ENCODE measurements at places on chromosomes 4 and X. TPM values are rescaled to one million over a fixed set of nuclear protein-coding genes. Genes with fewer than 3 reads are reported as not detected.

GRCh38 chrX:139691843-139692505 is 16.0 kb downstream of the MCF2 start:
- no peaks in the 10 kb centered on the region for H3K36me3 ChIP-seq
- H3K27me3 ChIP-seq, result no peaks in the 10 kb centered on the region
- H3K4me3 ChIP-seq, result peak overlapping the region; percentile 19
- peaks cover 13% of the 10 kb centered on the region for H3K4me1 ChIP-seq
- DNase-seq, result no peak
- no peak overlapping the region for H3K27ac ChIP-seq

DNA sequence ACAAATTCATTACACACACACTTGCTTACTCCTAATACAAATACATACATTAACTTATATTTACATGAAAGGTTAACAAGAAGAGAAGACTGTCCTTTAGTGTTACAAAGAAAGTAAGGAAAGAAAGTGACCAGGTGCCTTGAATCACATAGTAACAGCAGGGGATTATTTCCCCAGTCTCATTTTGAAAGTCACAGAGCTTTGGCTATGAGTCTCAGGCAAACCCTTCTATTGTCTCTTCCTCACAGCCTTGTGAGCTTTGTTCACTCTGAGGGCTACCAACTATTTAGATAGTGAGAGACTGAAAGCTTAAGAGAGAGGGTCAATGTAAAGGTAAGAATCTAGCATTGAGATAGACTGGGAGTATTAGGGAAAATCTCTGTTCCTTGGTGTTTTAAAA is 161.6 kb downstream of the NPNT start:
- H3K4me1 ChIP-seq, result no peaks in the 10 kb centered on the region
- no peak overlapping the region for H3K27ac ChIP-seq
- H3K27me3 ChIP-seq, result no peaks in the 10 kb centered on the region
- no peak for DNase-seq

DNA sequence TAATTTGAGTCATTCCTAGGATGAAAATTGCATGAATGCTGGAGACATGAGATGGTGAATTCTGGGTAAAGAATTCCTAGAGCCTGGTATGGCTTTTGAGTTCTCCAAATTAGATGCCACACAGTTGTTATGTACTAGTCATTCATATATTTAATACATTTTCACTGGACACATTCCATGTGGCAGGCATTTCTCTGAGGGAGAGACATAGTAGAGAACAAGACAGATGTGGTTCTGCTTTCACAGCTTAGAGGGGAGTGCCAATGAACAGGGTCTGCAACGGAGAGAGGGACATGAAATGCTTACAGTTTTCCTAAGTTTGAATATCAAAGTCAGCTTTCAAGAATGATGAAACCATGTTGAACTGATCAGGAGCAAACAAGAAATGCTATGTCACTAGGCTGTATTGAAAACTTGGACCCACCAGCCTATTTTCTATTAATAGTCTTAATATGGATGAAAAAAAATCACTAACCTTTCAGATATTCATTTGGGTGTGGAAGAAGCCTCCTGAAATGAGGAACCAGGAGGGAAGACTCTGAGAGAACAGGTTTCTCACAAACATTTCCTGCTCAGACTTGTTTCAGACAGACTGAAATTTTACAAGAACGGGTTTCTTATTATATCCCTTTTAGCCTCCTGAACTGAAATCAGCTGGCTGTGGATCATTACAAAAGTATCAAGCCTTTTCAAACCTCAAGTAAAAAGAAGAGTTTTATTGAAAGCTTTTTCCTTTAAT is 276.0 kb upstream of the TET2 start:
- H3K4me3 ChIP-seq, result no peak overlapping the region
- no peak for DNase-seq
- no peaks in the 10 kb centered on the region for H3K36me3 ChIP-seq
- no peaks in the 10 kb centered on the region for H3K4me1 ChIP-seq

GRCh38 chr4:181477591-181477990 is 765.6 kb upstream of the TENM3 start:
- H3K27me3 ChIP-seq, result no peaks in the 10 kb centered on the region
- no peak for DNase-seq
- no peaks in the 10 kb centered on the region for H3K4me1 ChIP-seq
- H3K27ac ChIP-seq, result no peak overlapping the region

- H3K4me3 ChIP-seq, result no peak overlapping the region
- no peaks in the 10 kb centered on the region for H3K27me3 ChIP-seq
- no peak overlapping the region for H3K27ac ChIP-seq
- H3K4me1 ChIP-seq, result no peaks in the 10 kb centered on the region
- no peak for DNase-seq
- no peaks in the 10 kb centered on the region for H3K36me3 ChIP-seq
Observed at GRCh38 chr4:168802222-168802621, 207.8 kb downstream of the CBR4 start.

DNA sequence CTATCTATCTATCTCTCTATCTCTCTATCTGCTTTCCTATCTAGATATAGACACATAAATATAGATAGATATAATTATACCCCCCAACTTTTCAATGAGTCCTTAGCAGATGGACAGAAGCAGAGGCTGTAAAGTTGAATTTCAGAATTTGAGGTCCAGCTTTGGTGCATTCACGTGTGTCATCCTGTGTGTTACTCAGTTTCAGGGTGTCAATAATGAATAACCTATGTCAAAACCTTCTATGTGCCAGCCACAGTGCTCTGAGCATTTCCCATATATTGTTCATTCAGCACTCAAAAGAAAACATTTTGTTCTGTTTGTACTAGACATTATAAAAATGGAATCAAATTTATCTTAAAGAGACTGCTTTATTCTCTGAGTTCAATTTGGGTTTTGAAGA is 310.0 kb downstream of the ARHGAP24 start:
- no peak overlapping the region for H3K27ac ChIP-seq
- H3K4me1 ChIP-seq, result peaks cover 17% of the 10 kb centered on the region
- H3K36me3 ChIP-seq, result no peaks in the 10 kb centered on the region
- H3K27me3 ChIP-seq, result no peaks in the 10 kb centered on the region

GRCh38 chrX:112440277-112440676 is 239.5 kb downstream of the LHFPL1 start:
- peaks cover 4% of the 10 kb centered on the region for H3K27me3 ChIP-seq
- DNase-seq, result no peak
- H3K36me3 ChIP-seq, result no peaks in the 10 kb centered on the region
- H3K4me1 ChIP-seq, result no peaks in the 10 kb centered on the region
- no peak overlapping the region for H3K4me3 ChIP-seq

DNA sequence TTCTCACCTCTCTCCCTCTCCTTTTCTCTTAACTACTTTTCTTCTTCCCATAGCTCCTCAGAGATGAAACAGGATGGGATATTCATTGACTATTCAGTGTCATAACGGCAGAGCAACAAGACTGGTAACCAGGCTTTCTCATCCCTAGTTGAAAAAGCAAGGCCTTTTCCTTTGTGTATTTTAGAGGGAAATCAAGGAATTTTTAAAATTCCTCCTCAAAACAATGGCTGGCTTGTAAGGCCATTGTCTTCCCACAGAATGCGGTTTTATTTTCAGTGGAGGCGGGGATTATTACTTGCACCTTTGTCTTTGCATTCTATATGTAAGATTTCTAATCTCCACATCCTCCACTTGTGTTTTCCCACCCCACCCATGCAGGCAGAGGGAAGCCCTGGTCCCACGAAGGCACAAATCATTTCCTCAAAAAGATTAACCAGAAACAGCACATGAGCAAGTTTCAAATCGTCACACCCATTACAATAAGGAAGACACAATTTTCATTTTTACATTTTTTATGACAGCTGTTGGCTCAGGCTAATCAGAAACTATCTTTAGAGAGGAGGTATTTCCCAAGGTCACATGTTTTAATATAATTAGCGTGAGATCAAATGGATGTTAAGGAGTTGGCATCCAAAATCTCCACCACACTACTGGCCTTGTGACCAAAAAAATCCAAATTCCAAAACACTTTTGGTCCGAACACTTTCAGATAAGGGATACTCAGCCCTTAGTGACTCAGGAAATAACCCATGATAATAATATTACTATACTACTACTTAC is 53.0 kb upstream of the KDR start:
- no peaks in the 10 kb centered on the region for H3K27me3 ChIP-seq
- no peaks in the 10 kb centered on the region for H3K4me1 ChIP-seq
- no peak overlapping the region for H3K4me3 ChIP-seq
- no peak for DNase-seq
- no peak overlapping the region for H3K27ac ChIP-seq

- H3K4me3 ChIP-seq, result no peak overlapping the region
- no peak overlapping the region for H3K27ac ChIP-seq
- no peaks in the 10 kb centered on the region for H3K4me1 ChIP-seq
Observed at GRCh38 chrX:105975382-105975781, 63.1 kb downstream of the SERPINA7 start.

DNA sequence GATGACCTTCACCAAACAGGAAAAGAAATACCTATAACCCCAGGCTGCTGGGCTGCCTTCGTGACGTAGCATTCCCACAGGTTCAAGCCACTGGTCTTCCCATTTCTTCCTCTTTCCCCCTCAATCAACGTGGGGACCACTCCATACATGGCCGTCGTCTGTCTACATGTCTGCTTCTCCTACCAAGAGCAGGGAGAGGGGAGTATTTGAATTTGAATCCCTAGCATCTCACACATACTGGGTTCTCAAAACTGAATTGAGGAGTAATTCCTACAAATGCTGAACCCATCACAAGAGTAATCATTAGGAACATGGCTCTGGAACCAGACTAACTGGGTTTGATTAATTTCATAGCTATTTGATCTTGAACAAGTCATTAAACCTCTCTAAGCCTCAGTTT is 17.3 kb downstream of the GPC3 start:
- no peak overlapping the region for H3K4me3 ChIP-seq
- peaks cover 9% of the 10 kb centered on the region for H3K27me3 ChIP-seq

- H3K36me3 ChIP-seq, result no peaks in the 10 kb centered on the region
- peaks cover 4% of the 10 kb centered on the region for H3K4me1 ChIP-seq
- no peak for DNase-seq
Observed at GRCh38 chrX:69138512-69138911, 26.7 kb downstream of the PJA1 start.

- H3K4me1 ChIP-seq, result no peaks in the 10 kb centered on the region
- no peaks in the 10 kb centered on the region for H3K36me3 ChIP-seq
- no peak for DNase-seq
- no peaks in the 10 kb centered on the region for H3K27me3 ChIP-seq
Observed at GRCh38 chr4:154973244-154974035, 192.4 kb downstream of the RBM46 start.

GRCh38 chr4:67934628-67935027 is 28.7 kb downstream of the TMPRSS11A start:
- no peak for DNase-seq
- H3K4me1 ChIP-seq, result no peaks in the 10 kb centered on the region
- H3K36me3 ChIP-seq, result no peaks in the 10 kb centered on the region

GRCh38 chr4:86973668-86974067 is 38.9 kb downstream of the AFF1 start:
- DNase-seq, result no peak
- no peak overlapping the region for H3K4me3 ChIP-seq
- no peak overlapping the region for H3K27ac ChIP-seq

GRCh38 chrX:24646745-24647182 is 383 bp downstream of the PCYT1B start:
- H3K27ac ChIP-seq, result peak overlapping the region; percentile 40
- no peaks in the 10 kb centered on the region for H3K4me1 ChIP-seq
- H3K36me3 ChIP-seq, result no peaks in the 10 kb centered on the region
- peak overlapping the region; percentile 31 for H3K4me3 ChIP-seq
- no peaks in the 10 kb centered on the region for H3K27me3 ChIP-seq

GRCh38 chr4:27198246-27198645 is 337.6 kb downstream of the STIM2 start:
- no peaks in the 10 kb centered on the region for H3K4me1 ChIP-seq
- H3K27ac ChIP-seq, result no peak overlapping the region
- H3K36me3 ChIP-seq, result no peaks in the 10 kb centered on the region
- DNase-seq, result no peak
- H3K4me3 ChIP-seq, result no peak overlapping the region

GRCh38 chr4:129978315-129978714 is 882.4 kb downstream of the C4orf33 start:
- DNase-seq, result no peak
- H3K4me1 ChIP-seq, result no peaks in the 10 kb centered on the region
- no peaks in the 10 kb centered on the region for H3K27me3 ChIP-seq
- no peak overlapping the region for H3K27ac ChIP-seq

DNA sequence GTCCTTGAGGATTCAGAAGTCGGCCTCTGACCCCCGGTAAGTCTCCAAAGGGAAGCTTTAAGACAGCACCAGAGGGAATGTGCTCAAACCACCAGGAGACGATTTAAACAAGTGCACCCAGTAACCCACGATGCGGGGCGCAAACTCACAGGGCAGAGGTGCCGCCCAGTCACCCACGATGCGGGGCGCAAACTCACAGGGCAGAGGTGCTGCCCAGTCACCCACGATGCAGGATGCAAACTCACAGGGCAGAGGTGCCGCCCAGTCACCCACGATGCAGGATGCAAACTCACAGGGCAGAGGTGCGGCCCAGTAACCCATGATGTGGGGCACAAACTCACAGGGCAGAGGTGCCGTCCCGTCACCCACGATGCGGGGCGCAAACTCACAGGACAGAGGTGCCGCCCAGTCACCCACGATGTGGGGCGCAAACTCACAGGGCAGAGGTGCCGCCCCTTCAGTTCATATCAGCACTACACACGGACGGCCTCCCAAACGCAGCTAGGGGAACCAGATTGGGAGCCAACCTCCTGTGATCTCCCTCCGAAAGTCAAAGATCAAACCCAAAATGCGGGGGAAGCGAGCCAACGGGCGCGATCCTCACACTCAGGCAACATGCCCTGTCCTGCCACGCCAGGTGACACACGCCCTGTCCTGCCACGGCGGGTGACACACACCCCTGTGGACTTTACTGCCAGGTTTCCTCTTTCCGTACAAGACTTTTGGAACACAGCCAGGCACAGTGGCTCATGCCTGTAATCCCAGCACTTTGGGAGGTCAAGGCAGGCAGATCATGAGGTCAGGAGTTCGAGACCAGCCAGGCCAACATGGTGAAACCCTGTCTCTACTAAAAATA is 11.3 kb downstream of the PPP2R3B start:
- no peak for DNase-seq
- H3K27me3 ChIP-seq, result peaks cover 49% of the 10 kb centered on the region
- H3K27ac ChIP-seq, result no peak overlapping the region
- no peaks in the 10 kb centered on the region for H3K4me1 ChIP-seq

- H3K4me1 ChIP-seq, result no peaks in the 10 kb centered on the region
- no peak overlapping the region for H3K4me3 ChIP-seq
- no peaks in the 10 kb centered on the region for H3K27me3 ChIP-seq
- H3K36me3 ChIP-seq, result no peaks in the 10 kb centered on the region
- DNase-seq, result no peak
Observed at GRCh38 chrX:36160081-36160480, 240.5 kb downstream of the CFAP47 start.

EIF4E gene
- total RNA-seq, result 73.0 TPM

SPANXN2 gene
- total RNA-seq, result not detected

ADH6 gene
- total RNA-seq, result not detected

TRAM1L1 gene
- 0.84 TPM for total RNA-seq

RIBC1 gene
- 0.44 TPM for total RNA-seq
